AG10803 (cell line): ENCODE measurements at places on chromosomes 12 and 14.

GRCh38 chr14:33508126-33509062 lies 442.5 kb downstream of the EGLN3 start:
- DNase-seq, result no peak

DNA sequence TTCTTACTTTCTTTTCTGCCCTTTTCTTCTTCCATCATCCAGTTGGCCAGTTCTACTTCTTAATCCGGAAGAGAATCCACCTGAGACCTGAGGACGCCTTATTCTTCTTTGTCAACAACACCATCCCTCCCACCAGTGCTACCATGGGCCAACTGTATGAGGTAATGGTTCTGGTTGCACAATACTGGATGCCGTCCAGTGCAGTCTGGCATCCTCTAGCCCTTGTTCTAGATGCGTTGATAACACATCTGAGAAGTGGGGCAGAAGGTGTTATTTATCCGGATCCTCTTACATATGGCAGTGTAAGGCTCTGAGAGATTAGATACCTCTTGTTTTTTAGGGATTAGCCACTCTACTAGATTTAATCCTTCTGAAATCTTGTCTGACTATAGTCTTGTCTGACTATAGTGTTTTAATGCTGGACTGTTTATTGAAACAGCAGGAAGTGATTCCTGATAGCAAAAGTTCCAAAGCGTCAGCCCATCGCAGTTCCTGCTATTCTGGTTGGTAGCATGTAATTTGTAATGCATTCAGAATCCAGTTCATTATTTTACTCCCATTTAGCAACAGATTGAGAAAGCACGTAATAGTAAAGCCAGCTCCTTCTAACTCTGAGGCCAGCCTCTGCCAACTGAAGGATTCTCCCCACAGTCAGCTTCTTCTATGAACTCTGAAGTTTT lies 7.9 kb downstream of the GABARAPL1 start:
- peak; percentile 73 for DNase-seq

- DNase-seq, result no peak
These were observed 6.0 kb downstream of the PHETA1 start for GRCh38 chr12:111362687-111363475.

DNA sequence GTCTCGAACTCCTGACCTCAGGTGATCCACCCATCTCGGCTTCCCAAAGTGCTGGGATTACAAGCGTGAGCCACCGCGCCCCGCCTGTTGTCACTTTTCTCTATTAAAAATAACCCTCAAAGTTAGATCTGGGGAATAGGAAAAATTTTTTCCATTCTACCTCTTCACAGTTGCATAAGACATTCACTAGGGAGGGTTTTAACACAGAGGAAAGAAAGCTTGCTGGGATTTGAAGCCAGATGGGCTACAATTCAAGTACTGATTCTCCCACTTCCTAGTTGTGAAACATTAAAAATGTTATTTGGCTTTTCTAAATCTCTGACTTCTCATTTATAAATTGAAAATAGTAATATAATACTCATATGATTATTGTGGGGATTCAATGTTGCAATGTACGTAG lies 23.3 kb upstream of the SLC15A5 start:
- DNase-seq, result peak; percentile 56

- no peak for DNase-seq
These were observed 212.5 kb upstream of the DDHD1 start for GRCh38 chr14:53365486-53366130.

DNA sequence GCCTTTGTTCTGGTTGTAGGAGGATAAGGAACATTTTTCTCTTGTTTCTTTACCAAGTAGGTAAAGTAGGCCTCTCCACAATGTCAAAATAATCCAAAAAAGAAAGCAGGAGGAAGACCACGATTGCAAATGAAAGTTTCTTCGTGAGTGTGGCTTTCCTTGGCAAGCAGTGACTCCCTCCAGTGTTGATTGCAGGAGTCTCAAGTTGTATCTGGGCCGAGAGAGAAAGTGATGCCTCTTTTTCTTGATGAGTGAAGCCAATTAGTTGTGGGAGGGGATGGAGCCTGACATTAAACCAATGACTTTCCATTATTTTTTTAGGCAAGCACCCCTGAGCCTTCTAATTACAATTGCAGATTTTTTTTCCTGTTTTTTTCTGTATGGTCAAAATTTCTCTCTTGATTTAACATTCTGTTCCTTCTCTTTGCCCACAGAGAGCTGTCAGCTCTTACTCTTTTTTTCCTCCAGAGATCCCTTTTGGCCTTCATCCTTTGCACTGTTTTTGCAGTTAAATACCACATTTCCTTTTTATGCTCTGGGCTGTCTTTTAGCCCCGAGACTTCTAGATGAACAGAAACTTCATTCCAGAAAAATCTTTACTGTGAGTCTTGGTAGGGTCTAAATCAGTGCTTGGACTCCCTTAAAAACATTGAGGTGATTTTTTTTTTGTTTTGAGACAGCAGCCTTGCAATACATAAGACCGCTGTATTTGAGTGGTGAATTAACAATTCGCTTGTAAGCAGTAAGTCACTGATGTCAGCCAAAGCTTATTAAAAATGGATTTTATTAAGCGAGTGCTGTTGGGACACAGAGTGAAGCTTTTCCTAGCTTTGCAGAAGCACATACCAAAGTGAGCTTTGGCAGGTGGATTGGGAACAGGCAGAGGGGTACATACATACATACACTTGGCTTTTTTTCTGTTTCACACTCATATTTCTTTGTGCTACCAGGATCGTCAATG lies 15.8 kb downstream of the FBXW8 start:
- no peak for DNase-seq

DNA sequence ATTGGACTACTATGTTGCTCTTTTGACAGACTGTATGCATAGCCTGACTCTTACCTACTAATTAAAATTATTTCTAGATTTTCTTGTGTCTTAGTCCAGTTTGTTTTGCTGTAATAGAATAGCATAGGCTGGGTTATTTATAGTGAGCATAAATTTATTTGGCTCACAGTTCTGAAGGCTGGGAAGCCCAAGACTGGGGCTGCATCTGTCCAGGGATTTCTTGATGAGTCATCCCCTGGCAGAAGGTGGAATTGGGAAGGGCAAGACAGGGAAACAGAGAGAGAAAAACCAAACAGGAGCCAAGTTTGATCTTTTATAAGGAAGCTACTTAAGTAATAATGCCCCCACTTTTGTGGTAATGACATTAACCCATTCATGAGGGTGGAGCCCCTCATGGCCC lies 759.2 kb upstream of the LRFN5 start:
- DNase-seq, result no peak

DNA sequence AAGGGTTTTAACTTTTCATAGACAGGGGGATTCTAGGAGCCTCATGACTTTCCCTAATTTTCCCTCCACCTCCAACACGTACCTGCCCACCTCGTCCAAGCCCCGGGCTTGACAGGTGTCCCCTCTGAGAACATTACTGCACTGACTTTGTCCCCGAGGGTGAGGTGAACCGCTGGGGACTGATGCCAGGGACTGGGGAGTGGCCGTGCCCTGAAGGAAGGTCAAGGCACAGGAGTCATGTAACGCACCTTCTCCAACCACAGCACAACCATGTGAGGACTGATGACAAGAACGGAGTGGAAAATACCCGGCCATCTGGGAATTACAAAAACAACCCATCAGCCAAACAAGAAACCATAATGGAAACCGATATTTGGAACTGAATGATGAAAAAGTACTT lies 214.7 kb upstream of the C14orf180 start:
- DNase-seq, result no peak

GRCh38 chr12:52895726-52896189 lies 9.1 kb downstream of the KRT8 start:
- DNase-seq, result no peak

DNA sequence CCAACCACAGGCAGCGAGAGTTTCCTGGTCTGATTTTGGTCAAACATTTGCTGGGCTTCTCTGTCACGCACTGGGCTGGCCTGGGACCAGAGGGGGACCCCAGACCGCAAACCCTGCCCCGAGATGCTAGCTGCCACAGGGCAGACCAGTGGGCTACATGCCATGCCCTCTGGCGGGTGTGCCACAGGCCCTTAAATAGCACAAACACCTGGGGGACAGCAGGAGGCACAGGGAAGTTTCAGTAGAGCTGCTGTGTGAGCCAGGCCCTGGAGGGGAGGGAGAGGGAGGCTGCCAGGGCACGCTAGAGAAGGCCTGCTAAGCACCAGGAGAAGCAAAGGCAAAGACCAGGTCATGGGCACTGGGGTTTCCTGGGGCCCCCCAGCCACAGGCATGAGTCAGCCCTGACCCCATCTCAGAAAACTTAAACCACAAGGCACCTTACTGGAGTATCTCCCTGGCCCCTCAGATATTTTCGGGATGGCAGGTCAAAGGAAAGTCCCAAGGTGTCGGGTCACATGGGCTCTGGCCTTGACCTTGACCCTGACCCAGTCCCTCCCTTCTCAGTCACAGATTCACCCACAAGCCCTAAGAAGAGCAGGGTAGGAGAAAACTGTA lies 29.2 kb downstream of the ITPK1 start:
- DNase-seq, result no peak

DNA sequence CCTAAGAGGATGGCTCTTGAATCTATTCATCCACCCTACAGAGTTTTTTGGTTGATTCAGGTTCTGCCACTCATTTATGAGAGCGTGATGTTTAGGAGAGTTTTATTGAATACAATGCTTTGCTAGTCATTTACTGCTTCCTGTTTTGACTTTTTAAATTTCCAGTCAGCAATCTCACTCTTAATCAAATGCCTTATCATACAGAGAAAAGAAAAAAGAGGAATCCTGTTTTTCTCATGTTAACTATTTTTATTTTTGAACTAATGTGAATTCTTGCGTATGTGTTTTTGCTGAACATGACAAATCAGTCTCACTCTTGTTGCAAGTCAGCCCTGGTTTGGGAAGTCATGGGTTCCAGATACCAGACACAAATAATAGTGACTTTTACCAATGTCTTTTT lies 22.1 kb upstream of the LGMN start:
- DNase-seq, result no peak

DNA sequence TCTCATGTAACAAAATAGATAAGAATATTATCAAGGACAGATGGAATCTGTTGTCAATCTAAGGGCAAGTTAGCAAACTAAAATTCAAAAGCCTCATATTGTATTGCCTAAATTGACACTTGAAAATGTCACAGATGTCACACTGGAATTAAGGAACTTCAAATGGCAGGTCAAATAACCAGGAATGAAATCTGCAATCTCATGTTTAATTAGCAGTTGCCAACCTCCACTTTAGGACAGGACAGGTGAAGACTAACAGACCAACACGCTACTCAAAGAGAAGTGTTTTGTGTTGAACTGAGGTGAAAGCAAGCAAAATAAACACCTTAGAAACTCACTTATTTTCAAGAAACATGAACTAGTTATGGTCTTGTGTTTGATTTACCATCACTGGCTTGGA lies 11.1 kb downstream of the KIF21A start:
- DNase-seq, result no peak

DNA sequence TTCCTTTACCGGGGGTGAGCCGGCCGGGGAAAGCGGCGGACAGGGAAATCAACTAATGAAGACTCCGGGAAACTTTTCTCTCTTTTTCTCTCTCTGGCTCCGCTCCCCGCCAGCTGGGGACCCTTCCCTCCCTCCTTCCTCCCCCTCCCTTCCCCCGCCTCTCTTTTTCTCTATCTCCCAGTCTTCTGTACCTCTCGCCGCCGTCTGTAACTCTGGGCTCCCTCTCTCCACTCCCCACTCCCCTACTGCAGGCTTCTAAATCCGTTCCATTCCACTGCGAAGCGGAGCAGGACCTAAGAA lies 6.9 kb upstream of the HOXC11 start:
- no peak for DNase-seq

GRCh38 chr12:115946867-115947695 lies 330.4 kb downstream of the MED13L start:
- DNase-seq, result no peak

DNA sequence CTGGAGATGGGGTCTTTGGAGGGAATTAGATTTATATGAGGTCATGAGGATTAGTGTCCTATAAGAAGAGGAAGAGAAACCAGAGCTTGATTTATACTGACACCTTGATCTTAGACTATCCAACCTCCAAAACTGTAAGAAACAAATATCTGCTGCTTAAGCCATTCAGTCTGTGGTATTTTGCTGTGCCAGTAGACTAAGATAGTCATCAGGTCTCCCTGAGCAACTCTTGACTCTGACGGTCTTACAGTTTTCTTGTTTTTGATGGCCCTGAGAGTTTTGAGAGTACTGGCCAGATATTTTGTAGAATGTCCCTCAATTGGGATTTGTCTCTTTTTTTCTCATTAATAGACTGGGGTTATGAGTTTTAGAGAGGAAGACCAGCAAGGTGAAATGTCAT lies 51.7 kb downstream of the TSHR start:
- DNase-seq, result no peak

DNA sequence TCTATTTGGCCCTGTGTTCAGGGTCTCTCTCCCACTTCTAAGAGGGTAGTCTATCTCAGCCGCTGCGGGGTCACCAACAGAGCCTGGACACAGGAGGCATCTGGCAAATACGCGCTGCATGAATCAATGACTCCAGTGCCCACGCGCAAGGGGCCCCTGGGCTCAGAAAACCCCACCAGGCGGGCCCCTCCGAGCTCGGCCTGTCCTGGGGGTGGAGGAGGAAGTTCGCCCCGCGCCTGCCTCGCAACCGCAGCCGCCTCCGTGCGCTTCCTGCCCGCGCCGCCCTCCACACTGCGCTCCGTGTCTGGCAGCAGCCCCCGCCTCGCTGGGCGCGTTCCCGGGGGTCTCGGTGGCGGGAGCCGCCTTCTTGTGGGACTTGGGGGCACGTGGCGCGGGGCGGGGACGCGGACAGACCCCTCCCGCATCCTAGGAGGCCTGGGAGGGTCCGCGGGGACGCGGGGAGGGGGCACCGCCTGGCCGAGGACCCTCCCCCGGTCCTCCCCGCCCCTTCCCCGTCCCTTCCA lies 811 bp upstream of the FBRSL1 start:
- no peak for DNase-seq

DNA sequence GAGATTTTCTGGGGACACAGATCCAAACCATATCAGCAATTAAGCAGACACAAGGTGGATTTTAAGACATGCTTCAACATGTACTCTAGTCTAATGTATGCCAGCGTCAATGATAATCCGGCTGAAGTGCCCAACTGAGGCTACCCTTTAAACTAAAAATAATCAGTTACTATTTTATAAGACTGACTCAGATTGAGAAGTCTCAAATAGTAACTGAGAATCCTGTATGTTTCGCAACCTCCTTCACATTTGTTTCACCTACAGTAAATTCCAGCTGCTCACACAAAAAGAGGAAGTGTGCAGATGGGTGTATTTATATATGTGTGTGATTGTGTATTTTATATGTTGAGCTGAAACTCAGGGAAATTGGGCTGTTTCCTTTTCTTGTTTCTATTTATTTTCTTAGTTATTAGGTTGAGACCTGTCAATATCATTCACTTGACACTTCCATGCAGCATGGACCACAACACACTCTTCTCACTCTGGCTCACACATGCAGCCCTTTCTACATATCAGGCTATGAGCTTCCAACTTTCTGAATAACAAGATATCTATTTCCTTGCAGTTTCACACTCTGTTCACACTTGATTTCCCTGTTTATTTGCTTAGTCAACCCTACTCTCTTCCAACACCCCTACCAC lies 1224.9 kb upstream of the TMEM132C start:
- DNase-seq, result no peak

- no peak for DNase-seq
These were observed 17.7 kb downstream of the STXBP6 start for GRCh38 chr14:25032092-25032784.
